ENCODE measurements at places on chromosomes 7 and 10. TPM values are rescaled to one million over a fixed set of nuclear protein-coding genes. Genes with fewer than 3 reads are reported as not detected.

Gene EGR2
- 2.0 TPM for total RNA-seq

Gene GIMAP4
- 418 TPM for total RNA-seq

Gene SPDYE2
- total RNA-seq: 0.20 TPM

Gene GNA12
- total RNA-seq: 16.6 TPM
